Suppressor macrophage treated with lipopolysaccharide for 4 hours (primary cell): ENCODE measurements at places on chromosomes 3 and 15.

- no peak for DNase-seq
Measured at GRCh38 chr15:77097921-77098320, 27.0 kb upstream of the TSPAN3 start.

- no peak for DNase-seq
Measured at GRCh38 chr3:125334675-125335560, 40.2 kb downstream of the ZNF148 start.

DNA sequence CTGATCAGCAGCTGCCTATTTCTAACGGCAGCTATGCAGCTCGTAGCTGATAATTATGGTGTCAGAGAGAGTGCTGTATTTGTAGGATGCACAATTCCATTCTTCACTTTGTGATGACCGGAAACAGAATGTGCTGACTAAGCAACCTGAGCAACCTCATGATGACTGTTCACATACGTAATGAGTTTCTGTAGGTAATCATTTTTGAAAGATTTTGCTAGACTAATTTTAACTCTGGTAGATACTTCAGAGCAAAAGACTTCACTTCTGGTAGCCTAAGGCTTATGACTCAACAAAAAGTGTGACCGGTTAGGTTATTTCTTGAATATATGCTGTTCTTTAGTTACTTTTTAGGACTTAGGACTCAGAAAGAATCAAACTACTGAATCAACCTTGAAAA is 567.7 kb downstream of the NAALADL2 start:
- no peak for DNase-seq

GRCh38 chr3:152307829-152308474 is 39.2 kb downstream of the MBNL1 start:
- no peak for DNase-seq

DNA sequence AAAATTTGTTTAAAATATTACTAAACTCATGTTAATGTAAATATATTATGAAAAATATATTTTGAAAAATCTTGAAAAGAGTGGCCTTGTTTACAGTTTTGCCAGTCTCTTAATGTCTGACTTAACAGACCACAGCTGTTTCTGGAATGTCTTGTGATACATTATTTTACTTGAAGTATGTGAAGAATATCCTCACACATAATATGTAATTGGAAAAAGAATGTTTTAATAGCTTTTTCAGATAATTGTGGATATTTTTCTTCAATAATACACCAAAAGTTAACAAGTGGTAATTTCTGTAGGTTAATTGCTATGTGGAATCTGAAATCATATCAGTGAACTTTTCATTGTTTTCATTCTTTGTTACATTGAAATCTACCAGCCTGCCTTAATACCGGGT is 101.3 kb downstream of the UBE2E2 start:
- no peak for DNase-seq

GRCh38 chr15:50939911-50940310 is 31.4 kb downstream of the AP4E1 start:
- DNase-seq = no peak

DNA sequence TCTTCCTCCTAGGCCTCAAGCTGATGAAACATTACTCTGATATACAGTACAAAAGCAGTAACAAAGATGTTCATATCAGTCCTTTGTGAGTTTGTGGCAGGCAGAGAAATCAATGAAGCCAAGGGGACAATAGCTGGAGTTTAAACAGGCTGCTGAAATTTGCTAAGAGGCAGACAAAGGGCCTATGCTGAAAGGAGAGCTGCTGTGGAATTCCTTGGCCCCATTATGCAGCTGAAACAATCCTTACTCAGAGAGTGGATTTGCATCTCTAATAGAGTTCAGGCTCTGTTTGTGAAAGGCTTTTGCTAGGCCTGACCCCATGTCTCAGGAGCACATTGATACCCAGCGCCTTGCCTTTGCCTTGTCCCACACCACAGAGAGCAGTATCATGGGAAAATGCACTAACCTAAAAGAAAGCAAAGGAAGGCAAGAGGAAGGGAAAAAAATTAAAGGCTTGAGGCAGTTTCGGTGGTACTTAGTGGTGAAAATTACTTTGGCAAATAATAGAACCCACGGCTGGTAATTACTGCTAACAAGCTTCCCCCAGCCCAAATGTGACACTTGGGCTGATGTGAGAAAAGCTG is 195.0 kb upstream of the EPHA3 start:
- DNase-seq = no peak

DNA sequence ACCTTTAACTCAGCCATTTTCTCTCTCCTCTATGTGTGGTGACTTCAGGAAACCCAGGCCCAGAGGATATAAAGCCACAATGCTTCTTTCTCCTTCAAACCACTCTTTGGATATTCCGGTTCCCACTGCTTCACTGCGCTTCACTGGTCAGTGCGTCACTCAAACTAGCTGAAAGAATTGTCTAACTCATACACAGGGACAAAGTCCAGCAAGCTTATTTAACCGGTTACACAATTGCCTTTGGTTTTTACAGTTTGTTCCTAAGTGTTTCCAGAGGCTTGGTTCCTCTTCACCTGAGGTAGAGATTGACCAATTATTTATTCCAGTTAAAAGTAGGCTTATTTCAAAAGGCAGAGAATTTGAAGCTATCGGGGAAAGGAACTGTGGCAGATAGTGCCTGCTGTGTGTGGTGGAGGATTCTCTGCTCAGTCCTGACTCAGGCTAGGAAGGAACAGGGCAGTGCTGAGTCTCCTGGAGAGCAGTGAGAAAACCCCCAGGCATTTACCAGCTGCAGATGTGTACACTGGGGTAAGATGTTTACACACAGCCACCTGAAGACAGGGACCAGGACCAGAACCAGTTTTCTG is at the start of gene HGD:
HGD (minus strand) TSS at position 145 of the 587 bp plus-strand sequence; CDS start at position 17, 128 bp downstream.
- DNase-seq = no peak

DNA sequence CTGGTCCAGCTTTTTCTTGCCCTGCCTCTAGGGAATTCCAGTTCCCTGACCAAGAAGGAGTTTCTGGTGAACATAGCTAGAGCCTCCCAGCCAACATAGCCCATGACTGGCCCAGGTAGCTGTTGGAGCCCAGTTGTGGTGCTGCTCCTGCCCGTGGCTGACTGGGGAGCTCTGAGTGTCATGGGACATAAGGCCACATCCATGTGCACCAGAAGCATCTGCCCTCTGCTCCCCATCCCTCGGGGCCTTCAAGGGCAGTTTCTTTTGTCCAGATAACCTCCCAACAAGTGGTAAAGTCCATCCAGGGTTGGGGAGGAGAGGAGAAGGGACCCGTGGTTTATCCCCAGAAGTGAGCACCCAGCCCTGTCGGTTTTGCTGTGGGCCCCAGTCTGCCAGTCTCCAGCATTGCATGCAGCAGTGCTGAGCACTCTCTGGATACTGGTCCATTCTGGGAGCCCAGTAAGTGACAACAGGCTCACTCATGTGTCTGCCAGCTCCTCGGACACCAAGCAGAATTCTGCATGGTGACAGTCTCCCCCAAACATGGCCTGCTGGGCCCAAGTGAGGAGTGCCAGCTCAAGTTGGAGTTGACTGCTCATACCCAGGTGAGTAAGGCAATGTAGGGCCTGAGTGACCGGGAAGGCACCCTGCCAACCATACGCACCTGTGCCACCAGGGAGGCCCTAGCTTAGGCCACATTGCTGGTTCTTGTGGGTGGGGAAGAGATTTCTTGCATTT is 28.8 kb downstream of the ACAA1 start:
- no peak for DNase-seq

DNA sequence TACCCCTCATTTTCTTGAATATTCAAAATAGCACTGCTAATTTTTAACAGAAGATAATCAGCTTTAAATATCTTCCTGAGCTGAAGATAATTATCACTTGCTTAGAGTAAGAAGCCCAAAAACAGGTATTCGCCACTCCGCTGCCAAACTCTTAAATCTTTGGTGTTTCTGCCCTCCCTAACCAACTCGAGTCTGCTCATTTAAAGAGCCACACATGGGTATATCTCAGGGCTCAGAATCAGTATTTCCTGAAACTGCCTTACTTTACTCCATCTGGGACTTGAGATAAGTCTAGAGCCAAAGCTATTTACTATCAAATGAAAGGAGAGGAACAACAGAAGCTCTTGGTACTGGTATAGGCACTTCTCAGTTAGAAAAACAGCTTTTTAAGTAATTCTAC is 10.8 kb downstream of the PDCD10 start:
- DNase-seq = no peak

DNA sequence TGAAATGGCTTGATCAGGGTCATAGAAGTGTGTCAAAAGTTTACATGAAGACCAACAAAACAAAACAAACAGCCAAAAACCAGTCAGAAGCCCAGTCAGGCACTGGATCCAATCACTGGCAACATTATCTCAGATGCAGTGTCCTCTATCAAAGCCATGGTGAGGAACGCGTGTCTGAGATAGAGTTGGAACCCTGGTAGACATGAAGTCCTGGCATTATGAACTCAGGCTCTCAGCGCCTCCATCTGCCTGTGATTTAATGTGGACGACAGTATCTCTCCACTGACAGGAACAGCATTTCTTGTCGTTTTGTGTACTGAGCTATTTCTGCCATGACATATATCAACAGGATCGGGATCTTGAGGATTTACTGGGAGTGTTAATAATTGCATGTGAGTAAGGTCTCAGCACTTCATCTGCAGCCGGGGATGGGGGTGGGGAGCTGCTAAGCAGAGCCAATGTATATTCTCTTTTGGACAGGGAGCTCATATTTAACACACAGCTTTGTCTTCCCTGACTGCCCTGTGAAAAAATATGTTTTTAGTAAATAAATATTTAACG is 1120.0 kb downstream of the IGSF11 start:
- DNase-seq = no peak

GRCh38 chr3:143910756-143911155 is 60.9 kb upstream of the DIPK2A start:
- no peak for DNase-seq

DNA sequence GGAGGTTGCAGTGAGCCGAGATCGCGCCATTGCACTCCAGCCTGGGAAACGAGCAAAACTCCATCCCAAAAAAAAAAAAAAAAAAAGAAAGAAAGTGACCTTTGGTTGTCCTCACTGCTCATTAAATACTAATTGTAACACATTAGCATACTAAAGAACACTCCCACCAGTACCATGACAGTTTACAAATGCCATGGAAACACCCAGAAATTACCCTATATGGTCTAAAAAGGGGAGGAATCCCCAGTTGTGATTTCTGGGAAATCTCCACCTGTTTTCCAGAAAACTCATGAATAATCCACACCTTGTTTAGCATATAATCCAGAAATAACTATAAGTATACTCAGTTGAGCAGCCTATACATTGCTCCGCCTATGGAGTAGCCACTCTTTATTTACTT is 23.5 kb upstream of the INO80 start:
- no peak for DNase-seq

GRCh38 chr3:174202116-174202515 is 657.0 kb upstream of the NAALADL2 start:
- DNase-seq = no peak

DNA sequence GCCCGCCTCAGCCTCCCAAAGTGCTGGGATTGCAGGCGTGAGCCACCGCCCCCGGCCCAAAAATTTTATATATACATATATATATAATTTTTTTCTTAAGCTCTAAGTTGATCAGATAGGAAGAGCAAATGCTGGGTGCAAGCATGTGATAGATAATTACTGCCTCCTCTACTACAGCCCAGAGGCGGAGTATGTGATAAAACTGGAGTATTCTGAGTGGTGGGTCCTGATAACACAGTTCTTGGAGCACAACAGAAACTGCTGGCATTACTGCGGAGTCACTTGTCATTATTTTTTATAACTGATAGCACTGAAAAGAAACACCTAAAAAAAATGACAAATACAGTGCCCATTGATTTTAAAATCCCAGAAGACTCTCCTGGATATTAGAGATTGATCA is 41.1 kb upstream of the STT3B start:
- DNase-seq = no peak

DNA sequence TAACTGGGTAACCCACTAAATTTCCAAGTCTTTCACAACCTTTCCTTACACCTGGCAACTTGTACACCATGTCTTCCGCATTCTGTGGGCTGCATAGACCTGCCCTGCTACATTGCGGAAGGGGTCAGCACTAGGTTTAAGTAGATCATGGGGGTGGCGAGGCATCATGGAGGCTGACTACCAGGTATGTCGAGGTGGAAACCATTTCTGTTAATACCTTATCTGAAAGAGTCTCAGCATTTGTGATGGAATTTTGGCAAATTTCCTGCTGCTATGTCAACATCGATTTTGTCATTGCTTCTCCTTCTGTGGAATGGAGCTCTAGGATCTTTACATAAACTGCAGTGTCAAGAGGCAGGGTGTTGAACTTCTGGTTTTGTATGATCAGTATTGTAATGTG is 187.2 kb downstream of the GHSR start:
- no peak for DNase-seq

DNA sequence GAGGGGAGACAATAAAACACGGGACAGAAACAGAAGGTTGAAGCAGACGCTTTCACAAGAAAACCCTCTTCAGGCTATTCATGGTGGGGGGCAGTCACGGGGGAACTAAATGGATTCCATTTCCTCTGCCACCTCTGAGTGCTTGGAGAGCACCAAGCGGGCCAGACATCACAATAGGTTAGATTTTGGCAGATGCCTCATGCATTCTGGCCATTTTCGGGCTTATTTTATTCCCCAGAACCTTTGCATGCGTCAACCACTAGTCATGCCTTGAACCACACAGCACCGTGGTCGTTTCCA is 82.2 kb downstream of the RORA start:
- DNase-seq = no peak

GRCh38 chr15:71443538-71443937 is 328.3 kb downstream of the THSD4 start:
- peak; percentile 62 for DNase-seq

DNA sequence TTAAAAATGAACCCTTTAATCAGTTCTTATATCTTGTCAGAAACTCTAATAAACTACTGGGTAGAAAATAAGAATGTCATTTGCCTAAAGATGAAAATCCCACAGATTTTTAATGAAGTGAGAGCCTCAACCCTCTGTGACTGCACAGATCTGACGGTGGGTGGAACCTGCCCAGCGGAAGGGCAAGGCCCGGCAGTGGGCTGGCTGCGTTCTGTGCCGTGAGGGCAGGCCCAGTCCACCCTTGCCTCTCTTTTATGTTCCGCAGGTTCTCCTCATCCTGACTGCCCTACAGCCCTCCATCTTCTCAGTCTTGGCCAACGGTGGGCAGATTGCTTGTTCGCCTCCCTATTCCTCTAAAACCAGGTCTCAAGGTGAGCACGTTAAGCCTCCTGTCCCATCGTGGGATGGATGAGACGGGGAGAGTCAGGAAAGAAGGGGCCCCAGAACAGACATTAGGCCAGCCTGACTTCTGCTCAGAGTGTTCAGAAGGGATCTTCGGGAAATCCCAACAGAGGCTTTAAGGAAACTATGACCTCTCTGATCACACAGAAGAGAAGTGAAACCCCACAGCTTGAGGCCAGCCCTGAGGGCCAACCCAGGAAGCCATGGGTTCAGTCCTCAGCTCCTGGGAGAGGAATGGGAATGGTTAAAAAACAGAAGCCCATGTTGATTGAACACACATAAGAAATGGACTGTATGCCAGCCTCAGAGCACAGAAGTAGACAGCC is 16.0 kb downstream of the SLC51A start:
- peak; percentile 87 for DNase-seq

DNA sequence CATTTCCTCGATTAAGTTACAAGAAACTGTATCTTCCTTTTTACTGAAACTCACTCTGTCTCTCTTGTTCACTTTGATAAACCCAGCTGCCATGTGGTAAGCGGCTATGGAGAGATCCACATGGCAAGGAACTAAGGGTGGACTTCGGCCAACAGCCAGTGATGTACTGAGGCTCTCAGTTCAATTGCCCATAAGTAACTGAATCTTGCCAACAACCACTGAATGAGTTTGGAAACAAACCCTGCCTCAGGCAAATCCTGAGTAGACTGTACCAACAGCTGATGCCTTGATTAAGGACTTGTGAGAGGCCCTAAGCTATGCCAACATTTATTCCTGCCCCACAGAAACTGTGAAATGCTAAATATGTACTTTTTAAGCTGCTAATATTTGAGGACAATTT is 433.5 kb downstream of the PLOD2 start:
- DNase-seq = no peak
